ENCODE measurements at places on chromosomes 2 and 18.

DNA sequence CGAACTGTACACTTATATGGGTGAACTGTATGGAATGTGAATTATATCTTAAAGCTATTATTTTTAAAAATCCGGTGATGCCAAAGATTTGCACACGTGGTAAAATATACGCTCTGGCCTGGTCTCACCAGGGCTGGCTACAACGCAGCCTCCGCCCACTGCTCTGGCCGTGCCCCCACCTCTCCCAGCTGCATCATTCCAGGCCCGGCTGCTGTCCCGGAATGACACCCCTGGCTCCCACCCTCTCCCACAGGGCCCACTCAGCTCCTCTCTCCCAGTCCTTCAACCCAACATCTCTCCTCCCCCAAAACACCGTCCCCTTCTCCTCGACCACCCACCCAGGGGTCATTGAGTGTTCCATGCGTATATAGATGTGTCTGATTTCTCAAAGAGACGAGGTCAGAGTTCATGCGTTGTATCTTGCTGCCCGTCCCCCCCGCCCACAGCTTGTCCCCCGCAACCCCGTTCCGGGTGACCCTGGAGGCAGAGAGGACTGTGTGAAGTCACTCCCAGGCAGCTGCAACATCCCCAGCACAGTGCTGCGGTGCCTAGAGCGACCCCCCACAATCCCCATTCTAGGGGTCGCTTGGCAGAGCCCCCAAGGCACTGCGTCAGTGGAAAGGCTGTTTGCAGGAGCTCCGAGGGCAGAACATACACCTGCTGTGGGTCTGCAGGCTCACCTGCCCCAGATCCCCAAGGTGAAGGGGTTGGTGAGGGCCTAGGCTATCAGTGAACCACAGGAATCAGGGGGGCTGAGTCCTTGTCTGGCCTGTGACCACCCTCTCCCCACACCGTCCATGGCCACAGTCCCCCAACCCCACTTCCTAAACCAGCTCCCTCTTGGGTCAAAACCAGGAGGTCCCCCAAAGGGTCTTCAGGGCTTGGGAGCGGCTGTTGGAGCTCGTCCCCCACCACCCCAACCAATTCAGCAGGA, 13.3 kb downstream of the DNMT3A start:
- DNase-seq = no peak

DNA sequence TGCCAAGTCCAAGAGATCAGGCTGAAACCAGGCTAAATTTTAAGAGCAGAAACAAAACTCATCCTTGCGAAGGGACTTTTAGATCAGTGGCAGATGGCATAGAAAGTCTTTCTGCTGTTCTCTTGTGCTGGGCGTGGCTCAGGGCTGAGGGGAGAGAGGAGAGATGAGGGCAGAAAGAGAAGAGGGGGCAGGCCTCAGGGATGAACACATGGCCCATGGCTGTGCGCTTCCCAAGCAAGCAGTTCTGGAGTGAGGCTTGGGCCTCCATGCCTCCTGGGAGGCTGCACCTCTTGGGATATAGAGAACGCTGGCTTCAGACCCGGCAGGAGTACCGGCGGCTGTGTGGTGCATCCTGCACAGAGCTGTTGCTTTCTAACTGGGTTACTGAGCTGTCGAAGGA, 41.0 kb downstream of the HPCAL1 start:
- no peak for DNase-seq

- DNase-seq = no peak
Measured at GRCh38 chr2:31196622-31197021, 20.7 kb downstream of the CAPN14 start.

- DNase-seq = no peak
Measured at GRCh38 chr2:86822668-86823345, 32.1 kb upstream of the CD8A start.
